ENCODE measurements at places on chromosomes 12 and 14. TPM values are rescaled to one million over a fixed set of nuclear protein-coding genes. Genes with fewer than 3 reads are reported as not detected.

ENDOU gene
- not detected for total RNA-seq

LYZ gene
- 8.5 TPM for total RNA-seq

PLA2G1B gene
- total RNA-seq, result not detected

DNA sequence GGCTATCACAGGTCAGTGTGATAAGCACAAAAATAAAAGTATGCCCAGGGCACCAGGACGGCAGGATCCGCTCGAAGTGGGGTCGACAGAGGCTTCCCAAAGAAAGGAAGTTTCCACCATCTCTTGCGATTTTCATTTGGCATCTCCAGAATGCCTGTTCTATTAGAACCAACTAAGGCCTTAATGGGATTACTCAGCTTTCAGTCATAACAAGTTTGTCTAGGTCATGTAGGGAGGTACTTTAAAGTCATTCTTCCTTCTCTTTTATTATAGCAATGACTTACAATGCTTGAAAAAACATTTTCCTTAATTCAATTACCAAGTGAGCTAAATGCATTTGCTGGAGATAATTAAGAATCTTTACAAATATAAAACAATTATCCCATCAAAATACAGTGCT lies 83.6 kb upstream of the DIO3 start:
- DNase-seq, result no peak
- no peak overlapping the region for H3K27ac ChIP-seq
- H3K4me3 ChIP-seq, result no peak overlapping the region
- no peaks in the 10 kb centered on the region for H3K36me3 ChIP-seq

- H3K27ac ChIP-seq, result no peak overlapping the region
- no peaks in the 10 kb centered on the region for H3K27me3 ChIP-seq
- no peaks in the 10 kb centered on the region for H3K4me1 ChIP-seq
- no peak for DNase-seq
Observed at GRCh38 chr14:25394791-25395391, 344.9 kb upstream of the STXBP6 start.

DNA sequence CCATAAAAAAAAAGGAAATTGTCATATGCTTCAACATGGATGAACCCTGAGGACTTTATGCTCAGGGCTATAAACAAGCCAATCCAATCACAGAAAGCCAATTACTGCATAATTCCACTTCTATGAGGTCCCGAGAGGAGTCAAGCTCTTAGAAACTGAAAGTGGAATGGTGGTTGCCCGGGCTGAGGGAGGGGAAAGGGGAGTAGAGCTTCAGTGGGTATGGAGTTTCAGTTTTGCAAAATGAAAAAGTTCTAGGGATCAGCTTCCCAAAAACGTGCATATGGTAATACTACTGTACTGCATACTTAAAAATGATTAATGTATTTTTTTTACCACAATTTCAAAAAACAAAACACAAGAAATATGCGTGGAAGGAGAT lies 52.0 kb downstream of the RNF34 start:
- H3K27ac ChIP-seq, result peak overlapping the region; percentile 22
- no peak overlapping the region for H3K4me3 ChIP-seq

Measured in B cell (primary cell).